ENCODE measurements at places on chromosomes 7 and 10. TPM values are rescaled to one million over a fixed set of nuclear protein-coding genes. Genes with fewer than 3 reads are reported as not detected.

The PCDH15 gene
- total RNA-seq = 1.1 TPM

The ASZ1 gene
- total RNA-seq = not detected

The CPA2 gene
- 85.0 TPM for total RNA-seq

The HOXA6 gene
- not detected for total RNA-seq

The METTL27 gene
- 13.5 TPM for total RNA-seq

The KCNMA1 gene
- 5.8 TPM for total RNA-seq

The CYP2C19 gene
- total RNA-seq = 0.42 TPM

The SEM1 gene
- 64.2 TPM for total RNA-seq

The PARD3 gene
- 85.3 TPM for total RNA-seq

The VSIR gene
- 3.6 TPM for total RNA-seq

DNA sequence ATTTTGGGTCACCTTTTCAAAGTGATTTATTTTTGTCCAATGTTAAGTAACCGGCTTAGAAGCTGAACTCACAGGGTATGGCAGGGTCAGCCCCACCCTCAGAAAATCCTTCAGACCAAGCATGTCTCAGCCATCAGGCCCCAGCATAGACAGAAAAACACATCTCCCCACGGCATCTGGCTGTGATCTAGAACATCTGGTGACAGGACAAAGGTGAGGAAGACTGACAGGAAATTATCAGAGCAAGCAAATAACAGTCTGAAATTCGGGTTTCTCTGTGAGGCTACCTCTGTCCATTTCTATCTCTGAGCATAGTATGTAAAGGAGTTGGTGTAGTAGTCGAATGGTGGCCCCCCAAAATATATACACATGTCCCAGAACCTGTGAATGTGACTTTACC lies 177.0 kb upstream of the C1GALT1 start:
- no peak for DNase-seq

- DNase-seq = no peak
Observed at GRCh38 chr7:23768022-23768421, 58.0 kb downstream of the STK31 start.

GRCh38 chr7:80415522-80415921 lies 96.3 kb downstream of the GNAT3 start:
- no peak for DNase-seq

GRCh38 chr7:97971990-97972943 lies 17.7 kb downstream of the OCM2 start:
- DNase-seq = peak; percentile 26

GRCh38 chr10:35462491-35462934 lies 126.2 kb downstream of the CCNY start:
- DNase-seq = no peak

- DNase-seq = no peak
Observed at GRCh38 chr10:34824870-34825269, 9.8 kb upstream of the PARD3 start.

DNA sequence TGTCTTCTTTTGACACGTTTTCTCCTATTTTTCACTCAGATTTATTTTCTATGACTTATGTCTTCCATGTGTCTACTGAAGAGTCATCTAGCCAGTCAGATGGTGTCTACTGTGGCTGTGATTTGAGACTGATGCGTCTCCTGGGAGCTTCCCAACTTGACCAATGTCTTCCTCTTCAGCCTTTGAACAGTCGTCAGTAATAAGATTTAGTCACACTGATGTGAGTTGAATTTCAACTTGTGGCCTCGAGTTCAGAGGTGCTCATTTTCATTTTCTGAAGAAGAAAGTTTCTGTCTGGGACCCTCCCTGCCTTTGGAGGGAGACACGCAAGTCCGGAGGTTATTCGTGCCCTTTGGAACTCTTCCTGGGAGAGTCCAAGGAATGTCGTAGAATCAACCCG lies 221.9 kb upstream of the INHBA start:
- DNase-seq = no peak

DNA sequence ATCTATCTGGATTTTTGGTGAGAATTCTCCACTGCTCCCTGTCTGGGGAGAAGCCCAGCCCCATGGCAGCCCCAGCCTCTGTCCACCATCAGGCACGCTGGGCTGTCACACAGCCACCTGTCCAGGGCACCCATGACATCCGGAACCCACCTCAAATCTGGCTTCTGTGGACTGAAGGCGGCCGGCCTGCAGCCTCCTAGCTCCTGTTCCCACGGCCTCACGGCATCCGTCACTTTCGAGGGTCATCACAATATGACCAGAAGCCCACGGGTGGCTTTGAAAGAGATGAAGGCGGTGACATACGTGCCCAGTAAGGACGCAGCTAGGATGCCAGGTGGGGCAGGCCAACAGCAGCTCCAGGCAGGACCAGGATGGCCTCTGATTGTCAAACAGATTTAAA lies 140.9 kb downstream of the PTPRN2 start:
- DNase-seq = no peak

GRCh38 chr10:128543151-128543550 lies 416.9 kb upstream of the MKI67 start:
- no peak for DNase-seq

GRCh38 chr7:55557666-55558188 lies 14.6 kb downstream of the VOPP1 start:
- DNase-seq = no peak

GRCh38 chr10:31668326-31668725 lies 260.3 kb downstream of the ARHGAP12 start:
- no peak for DNase-seq

DNA sequence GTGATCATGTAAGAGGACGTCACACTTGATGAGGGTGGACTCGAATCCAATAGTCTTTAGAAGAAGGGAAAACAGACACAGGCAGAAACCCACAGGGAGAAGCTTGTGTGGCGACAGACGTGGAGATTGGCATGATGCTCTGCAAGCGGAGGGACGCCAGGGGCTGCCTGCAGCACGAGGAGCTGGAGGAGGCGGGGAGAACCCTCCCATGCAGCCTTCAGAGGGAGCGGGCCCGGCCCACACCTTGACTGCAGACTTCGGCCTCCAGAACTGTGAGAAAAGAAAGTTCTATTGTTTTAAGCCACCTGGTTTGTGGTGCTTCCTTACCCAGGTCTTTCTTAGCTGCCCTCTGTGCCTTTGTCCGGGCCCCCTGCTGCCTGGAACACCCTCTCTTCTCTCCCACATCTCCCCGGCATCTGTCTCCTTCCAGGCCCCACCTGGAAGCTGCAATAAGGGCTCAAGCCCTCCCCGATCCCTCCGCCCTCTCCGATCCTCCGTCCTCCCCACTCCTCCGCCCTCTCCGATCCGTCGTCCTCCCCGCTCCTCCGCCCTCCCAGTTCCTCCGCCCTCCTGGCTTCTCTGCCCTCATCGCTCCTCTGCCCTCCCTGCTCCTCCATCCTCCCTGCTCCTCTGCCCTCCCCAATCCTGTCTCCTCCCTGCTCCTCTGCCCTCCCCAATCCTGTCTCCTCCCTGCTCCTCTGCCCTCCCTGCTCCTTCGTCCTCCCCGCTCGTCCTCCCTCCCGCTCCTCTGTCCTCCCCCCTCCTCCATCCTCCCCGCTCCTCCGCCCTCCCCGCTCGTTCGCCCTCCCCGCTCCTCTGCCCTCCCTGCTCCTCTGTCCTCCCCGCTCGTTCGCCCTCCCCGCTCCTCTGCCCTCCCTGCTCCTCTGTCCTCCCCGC lies 17.4 kb upstream of the PRKAG2 start:
- no peak for DNase-seq

DNA sequence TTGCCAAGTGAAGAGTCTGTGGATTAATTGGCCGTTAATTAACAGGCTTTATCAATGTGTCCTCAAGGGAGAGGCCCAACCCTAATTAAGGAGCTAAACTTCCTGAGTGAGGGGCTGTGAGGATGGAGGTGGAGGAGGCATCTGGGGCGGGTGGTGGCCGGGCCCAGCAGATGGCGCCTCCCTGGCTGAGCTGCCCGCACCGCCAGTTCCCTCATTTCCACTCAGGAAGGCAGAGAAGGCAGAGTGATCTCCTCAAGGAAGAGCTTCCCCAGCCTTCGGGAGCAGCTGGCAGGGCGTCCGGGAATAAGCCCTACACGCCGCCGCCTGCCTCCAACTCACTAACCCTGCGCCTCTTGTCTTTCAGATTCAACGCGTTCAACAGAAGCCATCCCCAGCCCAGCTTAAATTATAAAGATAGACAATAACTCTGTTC lies 112.2 kb downstream of the CYTH3 start:
- DNase-seq = peak; percentile 37

- no peak for DNase-seq
Observed at GRCh38 chr7:157719008-157719682, 382.3 kb downstream of the DNAJB6 start.

DNA sequence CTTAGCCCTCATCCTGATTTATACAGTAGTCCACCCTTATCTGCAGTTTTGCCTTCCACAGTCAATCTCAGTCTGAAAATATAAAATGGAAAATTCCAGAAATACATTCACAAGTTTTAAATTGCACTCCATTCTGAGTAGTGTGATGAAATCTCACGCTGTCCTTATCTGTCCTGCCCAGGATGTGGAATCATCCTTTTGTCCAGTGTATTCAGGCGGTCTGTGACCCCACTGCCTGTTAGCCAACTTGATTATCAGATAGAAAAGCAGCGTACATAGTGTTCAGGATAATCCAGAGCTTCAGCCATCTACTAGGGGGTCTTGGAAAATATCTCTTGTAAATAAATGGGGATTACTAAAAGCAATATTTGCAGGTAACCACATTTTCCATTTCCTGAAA lies 146.3 kb downstream of the MALRD1 start:
- DNase-seq = no peak

GRCh38 chr7:3730276-3730675 lies 429.2 kb downstream of the SDK1 start:
- no peak for DNase-seq

DNA sequence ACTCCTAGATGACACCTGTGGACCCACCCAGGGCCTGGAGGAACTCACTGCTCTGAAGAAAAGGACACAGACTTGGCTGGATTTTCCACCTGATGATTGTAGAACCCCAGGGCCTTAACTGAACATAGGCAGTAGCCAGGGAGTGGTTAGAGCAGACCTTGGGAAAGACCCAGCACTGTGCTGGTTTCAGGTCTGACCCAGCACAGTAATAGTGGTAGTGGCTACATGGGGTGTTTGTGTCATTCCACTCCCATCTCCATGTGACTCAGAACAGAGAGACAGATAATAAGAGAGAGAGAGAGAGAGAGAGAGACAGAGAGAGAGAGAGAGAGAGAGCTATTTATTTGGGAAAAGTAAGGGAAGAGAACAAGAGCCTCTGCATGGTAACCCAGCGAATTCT lies 239.1 kb upstream of the MEOX2 start:
- no peak for DNase-seq

DNA sequence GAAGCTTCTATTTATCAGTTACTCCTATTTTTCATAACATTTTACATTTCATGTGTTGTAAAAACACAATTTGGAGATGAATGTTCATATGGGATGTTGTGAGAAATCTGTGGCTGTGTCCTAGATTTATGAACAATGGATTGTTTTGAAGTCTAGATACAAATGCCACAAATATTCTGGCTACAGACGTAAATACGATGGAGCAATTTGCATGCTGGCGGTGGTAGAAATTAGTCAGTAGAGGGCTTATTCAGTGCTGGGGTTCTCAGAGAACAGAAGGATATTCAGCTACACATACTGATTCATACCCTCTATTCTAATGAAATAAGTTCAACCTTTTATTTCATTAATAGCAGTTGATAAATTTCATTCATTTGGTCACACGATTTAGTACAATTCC lies 48.8 kb downstream of the PLPP4 start:
- no peak for DNase-seq

GRCh38 chr10:33781606-33782395 lies 447.3 kb upstream of the NRP1 start:
- no peak for DNase-seq

- no peak for DNase-seq
Observed at GRCh38 chr7:82616059-82616728, 172.6 kb upstream of the CACNA2D1 start.

DNA sequence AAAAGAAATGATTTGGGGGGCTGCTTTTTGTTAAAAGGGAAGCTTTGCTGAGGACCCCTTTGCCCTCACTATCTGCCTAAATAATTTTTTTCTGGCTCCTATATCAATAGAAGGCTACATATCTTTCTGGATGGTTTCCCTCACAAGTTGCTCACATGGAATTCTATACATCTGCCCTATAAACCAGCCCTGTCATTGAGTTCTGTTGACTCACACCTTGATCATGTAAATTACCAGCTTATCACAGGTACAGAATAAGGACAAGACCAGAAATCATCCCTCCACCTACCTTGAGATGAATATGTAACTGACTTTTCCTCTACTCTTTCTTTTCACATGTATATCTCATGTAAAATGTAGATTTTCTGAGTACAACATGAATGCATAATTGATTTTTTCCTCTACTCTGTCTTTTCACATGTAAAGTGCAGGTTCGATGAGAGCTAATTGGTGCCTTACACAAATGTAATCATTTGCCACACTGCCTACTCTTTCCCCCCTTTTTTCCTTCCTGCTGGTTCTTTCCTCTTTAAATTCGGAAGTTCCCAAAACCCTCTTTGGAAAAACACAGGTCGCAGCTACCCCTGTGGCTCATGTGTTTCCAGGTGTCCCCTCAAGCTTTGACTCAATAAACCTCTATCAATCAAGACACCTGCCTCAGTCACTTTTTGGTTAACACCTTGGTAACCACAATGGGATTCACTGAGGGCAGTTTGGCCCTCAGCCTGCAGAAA lies 12.5 kb downstream of the CYP3A43 start:
- DNase-seq = no peak

- DNase-seq = no peak
Observed at GRCh38 chr7:152751449-152752141, 8.0 kb upstream of the ACTR3B start.

DNA sequence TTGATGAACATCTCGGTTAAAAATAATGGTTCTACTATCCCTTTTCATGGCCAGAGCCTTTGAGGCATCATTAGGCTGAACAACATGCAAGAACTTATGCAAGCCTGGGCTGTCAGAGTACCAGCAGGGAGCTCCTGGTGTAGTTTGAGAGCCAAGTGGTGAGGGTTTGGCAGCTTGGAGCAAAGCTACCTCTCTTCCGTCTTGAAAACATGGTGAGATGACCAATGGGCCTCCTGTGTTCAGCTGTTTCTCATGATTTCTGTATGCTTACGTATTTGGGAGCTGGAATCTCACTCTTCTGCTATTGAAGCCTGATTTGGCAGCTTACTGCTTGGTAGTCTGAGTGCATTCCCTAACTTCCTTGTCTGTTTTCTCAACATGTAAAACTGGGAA lies 150.4 kb downstream of the CXCL12 start:
- DNase-seq = no peak

GRCh38 chr7:68155676-68156075 lies 1159.0 kb downstream of the TYW1 start:
- DNase-seq = no peak

DNA sequence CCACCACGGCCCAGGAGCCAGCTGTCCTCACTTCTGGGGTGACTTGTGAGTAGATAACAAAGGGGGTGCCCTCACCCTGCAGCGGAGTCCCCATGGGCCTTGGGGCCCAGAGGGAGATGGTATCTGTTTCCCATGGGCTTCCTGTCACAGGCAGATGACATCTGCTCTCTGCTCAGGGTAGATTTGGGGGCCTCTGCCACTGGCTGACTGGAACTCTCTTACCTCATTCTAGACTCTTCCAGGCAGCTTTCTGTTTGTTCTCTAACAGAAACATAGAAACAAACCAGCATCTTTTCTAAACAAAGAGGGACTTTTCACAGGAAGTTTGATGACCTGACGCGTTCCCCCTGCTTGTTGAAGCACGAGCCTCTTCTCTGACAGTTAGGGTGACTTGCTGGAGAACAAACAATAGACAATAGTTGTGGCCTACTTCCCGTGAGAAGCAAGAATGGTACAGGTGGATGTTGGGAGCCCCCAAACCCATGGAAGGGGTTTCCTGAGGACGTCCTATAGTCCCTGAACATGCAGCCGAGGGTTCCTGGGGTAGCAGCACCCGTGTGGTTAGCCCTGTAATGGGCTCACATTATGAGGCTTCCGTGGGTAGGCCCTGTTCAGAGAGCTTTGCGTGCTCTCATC lies 61.6 kb downstream of the GRK5 start:
- no peak for DNase-seq

GRCh38 chr10:48451969-48452878 lies 145.7 kb downstream of the MAPK8 start:
- DNase-seq = no peak

All from progenitor cell of endocrine pancreas (in vitro differentiated cells).